Left ventricle myocardium superior (tissue), 1 donor: ENCODE measurements at places on chromosomes 7 and 10.

DNA sequence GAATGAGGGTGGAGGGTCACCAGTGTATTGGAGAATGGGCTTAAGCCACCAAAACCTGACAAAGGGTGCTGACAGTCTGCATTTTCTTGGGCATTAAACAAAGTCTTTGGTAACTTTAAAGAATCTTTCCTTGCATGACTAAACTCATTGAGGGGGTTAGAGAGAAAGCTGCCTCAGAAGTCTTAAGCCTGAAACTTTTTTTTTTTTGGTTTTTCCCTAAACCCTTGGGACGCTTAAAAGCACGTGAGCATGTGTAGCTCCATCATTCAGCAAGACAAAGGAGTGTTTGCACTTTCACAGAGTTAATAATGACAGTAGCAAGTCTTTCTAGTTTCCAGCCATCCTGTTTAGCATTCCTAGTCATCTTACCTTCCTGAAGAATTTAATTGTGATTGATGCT lies 110.7 kb downstream of the LRMDA start:
- no peak for DNase-seq

- no peak for DNase-seq
Measured at GRCh38 chr7:45064047-45064725, 24.6 kb downstream of the NACAD start.

- no peak for DNase-seq
Measured at GRCh38 chr7:158754746-158755444, 50.3 kb upstream of the NCAPG2 start.

DNA sequence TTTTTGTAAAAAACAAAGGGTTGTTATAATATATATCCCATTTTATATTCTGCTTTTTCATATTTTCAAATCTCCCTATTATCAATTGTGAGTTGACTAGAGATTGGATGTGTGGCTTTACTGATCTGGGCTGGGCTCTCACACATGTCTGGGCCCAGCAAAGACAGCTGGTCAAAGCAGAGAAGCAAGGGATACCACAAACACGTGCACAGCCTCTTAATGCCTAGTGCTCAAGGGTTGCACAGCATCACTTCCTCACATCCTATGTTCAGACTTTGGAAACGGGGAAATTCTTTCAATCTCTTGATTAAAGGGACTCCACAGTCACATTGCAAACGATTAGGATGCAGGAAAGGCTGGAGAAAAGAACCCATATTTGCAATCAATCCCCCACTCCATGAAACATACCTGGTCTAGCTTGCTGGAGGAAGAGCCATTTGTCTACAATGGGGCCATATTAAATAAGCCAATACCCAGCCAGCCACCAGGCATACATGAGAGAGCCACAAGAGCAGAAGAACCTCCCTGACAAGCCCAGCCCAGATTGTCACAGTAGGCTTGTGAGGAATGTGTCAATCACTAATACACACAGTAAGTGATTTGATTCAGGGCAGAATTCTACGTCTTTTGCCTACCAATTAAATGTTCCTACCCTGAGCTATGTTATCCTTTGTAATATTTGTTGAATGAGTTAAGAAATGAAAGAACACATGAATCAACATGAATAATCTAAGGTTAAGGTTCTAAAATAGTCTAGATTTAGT lies 431.2 kb downstream of the TNS3 start:
- DNase-seq = no peak

GRCh38 chr10:62779487-62780248 lies 24.9 kb upstream of the ADO start:
- no peak for DNase-seq

GRCh38 chr7:20220921-20221547 lies 3.9 kb upstream of the MACC1 start:
- no peak for DNase-seq

GRCh38 chr10:57338823-57339558 lies 928.7 kb downstream of the IPMK start:
- DNase-seq = no peak

DNA sequence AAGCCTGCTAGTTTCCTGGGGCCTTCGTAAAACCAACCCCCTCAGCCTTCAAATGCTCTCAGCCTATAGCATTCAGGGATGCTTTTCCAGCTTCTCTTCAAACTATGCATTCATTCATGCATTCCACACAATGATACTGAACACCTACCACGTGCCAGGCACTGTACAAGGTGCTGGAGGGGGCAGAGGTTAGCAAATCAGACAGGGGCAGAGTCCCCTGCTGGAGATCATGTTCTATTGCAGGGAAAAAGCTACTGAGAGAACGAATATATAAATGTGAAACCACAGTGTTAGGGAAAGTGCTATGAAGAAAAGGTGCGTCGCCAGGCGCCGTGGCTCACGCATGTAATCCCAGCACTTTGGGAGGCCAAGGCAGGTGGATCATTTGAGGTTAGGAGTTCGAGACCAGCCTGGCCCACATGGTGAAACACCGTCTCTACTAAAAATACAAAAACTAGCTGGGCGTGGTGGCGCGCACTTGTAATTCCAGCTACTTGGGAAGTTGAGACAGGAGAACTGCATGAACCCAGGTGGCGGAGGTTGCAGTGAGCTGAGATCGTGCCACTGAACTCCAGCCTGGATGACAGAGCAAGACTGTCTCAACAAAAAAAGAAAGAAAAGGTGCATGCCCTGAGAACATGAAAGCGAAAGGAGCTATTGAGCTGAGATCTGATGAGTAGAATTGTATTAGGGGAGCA lies 64.6 kb upstream of the CALN1 start:
- no peak for DNase-seq

DNA sequence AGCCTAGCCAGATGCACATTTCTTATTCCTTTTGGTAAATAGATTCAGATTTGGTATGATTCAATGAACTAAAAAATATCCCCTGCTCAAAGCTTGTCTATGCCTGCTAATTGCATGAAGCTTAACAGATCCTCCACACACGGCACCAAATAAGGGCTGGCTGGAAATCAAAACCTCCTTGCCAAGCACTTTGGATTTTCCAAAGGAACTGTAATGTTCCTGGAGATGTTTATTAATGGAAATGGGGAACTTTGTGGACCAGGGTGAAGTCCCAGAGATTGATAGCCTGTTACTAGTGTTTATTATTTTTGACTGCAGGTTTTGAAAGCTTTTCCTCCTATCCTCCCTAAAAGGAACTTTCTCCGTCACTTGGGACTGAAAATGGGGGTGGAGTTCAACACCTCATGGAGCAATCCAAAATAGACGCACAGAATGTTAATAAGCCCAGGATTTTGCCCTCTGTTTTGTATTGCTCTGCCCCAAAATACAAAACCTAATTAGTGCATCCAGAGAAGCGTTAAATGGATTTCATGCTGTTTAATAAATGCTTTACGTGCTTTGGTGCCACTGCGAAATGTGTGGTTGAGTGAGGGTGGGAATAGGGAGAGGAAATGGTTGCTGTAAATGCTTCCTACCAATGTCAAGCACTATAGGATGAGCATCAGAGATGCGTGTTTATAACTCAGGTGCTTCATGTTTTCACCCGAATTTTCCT lies 1027.7 kb downstream of the LRMDA start:
- DNase-seq = no peak

DNA sequence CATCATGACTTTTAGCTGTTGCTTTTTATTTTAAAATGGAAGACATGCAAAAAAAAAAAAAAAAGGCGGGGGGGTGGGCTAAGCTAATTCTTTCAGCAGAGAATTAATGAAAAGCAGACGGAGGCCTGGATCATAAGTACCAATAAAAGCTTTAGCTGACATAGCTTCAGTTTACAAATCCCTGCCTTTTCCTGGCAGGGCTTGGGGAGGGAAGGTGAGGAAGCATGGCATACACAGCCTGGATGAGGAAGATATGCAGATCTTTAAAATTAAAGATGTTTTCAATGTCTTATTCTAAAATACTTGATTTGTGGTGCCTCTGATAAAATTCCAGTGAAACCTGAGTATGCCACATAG lies 57.0 kb downstream of the ICA1 start:
- no peak for DNase-seq

- DNase-seq = no peak
Measured at GRCh38 chr10:88810196-88810961, 7.8 kb downstream of the LIPM start.

DNA sequence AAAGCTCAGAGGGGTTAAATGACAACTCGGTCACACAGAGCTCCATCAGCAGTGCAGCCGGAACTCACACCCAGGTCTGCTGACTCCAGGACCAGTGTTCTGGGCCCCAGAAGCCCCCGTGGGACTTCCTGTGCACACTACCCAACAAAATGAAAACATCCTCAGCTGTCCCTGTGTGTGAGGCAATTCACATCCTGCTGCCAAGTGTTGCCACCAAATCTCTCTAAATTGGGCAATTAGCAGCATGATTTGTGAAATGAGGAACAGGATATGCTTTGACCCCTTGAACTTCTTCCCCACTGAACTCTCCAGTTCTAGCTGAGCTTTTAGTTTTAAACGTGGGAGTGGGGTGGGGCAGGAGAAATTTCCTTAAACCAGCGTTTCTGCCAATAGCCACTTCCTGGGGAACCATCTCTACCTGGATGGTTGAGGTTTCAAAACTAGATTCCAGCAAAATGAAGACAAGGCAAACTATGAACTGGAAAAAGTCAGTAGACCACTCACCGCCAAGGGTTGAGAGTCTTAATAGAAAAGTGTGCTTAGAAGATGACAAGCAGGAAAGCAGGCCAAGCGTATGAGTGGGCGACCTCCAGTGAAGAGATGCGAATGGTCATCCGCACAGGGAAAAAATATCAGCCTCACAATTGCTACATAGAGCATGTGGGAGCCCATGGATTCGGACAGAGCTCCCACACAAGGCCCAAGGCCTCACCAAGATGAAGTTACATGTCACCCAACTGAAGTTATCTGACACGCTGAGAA lies 51.9 kb upstream of the CHST15 start:
- peak; percentile 59 for DNase-seq

GRCh38 chr7:136079478-136079892 lies 102.3 kb upstream of the MTPN start:
- no peak for DNase-seq

DNA sequence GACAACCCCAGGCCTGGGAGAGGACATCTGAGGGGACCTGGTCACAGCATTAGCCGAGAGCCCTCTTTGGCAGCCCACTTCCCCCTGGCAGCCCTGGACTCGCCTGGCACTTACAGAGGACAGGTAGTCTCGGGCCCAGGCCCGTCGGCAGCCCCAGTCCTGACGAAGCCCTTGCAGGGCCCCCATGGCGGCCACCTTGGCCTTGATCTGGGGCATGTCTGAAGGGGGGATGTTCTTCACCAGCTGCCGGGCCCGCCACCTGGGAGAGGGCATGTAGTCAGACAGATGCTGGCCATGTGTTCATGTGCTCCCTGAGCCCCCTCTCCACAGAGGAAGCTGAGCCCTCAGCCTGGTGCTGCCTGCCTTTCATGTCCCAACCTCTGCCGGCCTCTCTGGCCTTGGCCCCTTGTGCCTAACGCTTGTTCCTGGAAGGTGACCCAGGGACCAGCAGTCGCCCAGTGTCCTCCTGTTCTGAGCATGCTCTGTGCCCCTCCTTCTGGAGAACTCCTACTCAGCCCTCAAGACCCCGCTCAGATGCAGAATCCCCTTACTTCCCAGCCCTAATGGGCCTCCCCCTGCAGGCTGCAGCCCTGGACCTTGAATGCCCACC lies 13.9 kb downstream of the MYO1G start:
- no peak for DNase-seq

- DNase-seq = no peak
Measured at GRCh38 chr10:131513445-131513844, 201.9 kb upstream of the TCERG1L start.

DNA sequence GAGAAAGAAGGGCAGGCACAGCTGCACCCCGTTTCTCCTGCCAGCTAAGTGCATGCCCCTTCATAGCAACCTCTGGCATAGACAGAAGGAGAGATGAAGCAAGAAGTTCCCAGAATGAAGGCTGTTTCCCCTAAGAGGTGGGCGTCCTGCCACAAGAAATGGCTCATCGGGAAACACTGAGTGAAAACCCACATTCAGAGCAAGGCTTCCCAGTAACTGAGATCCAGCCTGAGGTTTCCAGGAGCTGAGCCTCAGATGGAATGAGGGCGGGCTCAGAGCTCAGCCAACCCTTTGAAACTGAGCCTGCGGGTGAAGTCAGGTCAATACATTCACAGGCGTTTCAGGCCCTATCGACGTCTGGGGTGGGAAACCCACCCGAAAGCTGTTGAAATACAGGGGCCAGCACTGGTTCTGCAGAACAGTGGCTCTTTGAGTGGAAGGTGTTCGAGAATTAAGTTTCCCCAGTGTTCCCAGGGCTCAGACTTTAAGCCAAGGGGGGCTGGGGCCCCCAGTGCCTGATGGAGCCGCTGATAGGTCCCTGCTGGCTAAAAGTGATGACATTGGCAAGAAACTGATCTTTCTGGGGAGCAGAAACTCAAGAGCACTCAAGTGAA lies 510.2 kb downstream of the RPS24 start:
- peak; percentile 73 for DNase-seq

DNA sequence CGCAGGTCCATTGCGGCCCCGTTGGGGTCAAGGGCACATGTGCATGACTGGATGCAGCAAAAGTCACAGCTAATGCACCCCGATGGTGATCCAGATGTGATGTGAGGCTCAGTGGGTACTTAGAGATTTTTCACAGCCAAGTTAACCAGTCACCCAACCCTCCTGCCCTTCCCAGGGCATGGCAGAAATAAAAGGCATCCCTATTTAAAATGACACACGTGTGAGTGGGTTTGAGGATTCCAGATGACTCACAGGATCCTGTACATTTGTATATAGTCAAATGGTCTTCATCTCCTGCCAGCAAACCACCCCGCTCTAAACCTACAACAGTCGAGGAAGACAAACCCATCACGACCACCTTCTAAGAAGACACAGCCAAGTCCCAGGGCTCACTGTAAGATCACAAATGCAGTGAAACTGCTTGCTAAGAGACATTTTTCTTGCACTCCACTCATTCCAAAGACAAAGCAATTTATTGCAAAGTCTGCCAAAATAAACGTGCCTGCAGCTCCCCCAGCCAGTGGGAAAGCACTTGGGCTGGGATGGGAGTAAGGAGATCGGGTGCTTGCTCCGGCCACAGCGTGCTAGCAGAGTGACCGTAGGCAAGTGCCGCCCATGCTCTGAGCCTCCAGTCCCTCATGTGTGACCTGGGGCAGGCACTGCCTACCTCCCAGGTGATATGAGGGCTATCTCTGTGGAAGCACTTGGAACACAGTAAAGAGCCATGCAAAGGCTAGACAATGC lies 86.6 kb upstream of the MACROH2A2 start:
- no peak for DNase-seq
